A549 treated with dexamethasone at 1 μM for 4 hours (cell line): ENCODE measurements at places on chromosomes 2 and 18. TPM values are rescaled to one million over a fixed set of nuclear protein-coding genes. Genes with fewer than 3 reads are reported as not detected.

The ADCYAP1 gene
- not detected in 5 replicates for total RNA-seq

The LOXHD1 gene
- not detected in 5 replicates for total RNA-seq

The LRRC30 gene
- not detected in 5 replicates for total RNA-seq

The PKDCC gene
- total RNA-seq, result 19.6 to 26.0 TPM (median 21.8 TPM) in 5 replicates

The PLGLB1 gene
- 0.59 to 0.86 TPM (median 0.66 TPM) in 5 replicates for total RNA-seq

The PROKR1 gene
- total RNA-seq, result 0.01 to 0.05 TPM (median 0.04 TPM) in 3 of 5 replicates, not detected in the others
